ENCODE measurements at places on chromosomes 1 and 21.

GRCh38 chr1:72431810-72432209, 149.5 kb upstream of the NEGR1 start:
- DNase-seq = no peak

GRCh38 chr1:231721436-231721835, 94.8 kb downstream of the DISC1 start:
- no peak for DNase-seq

DNA sequence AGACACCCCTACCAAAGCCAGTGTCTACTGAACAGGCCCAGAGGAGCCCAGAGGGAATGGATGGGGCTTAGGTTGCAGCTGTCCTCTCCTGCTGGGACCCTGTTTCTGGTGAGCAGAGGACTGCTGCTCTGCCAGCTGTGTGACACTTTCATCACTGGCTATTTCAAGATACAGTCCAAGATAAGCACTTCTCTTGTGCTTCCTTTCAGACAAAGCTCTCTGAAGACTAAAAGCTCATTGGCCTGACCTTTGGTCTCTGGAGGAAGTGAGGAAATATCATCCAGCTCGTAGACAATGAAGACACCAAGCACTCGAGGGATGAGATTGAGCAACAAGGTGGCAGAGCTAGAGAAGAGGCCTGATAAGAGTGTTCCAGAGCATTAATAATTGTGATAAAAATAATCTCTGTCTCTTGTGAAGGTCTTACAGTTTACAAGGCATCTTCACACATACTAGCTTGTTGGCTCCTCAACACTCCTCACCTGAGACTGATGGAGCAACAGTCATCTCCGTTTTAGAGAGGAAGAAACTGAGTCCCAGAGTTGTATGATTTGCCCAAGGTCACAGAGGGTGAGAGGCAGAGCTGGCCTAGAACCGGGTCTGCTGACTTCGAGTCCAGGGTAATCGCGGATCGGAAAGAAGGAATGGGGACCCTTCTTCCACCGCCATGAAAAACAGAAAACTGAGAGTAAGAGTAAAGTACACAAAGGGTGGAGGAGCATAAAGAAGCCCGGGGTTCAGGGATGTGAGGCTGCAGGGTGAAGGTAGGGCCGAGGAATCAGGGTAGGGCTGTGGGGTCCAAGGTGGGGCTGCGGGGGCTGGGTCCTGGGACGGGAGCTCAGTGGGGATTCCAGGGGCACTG, 666 bp downstream of the PAFAH2 start:
- no peak for DNase-seq

GRCh38 chr1:40353082-40353481, 20.4 kb upstream of the SMAP2 start:
- DNase-seq = no peak

- DNase-seq = no peak
Observed at GRCh38 chr1:48908606-48909005, 131.9 kb upstream of the BEND5 start.

DNA sequence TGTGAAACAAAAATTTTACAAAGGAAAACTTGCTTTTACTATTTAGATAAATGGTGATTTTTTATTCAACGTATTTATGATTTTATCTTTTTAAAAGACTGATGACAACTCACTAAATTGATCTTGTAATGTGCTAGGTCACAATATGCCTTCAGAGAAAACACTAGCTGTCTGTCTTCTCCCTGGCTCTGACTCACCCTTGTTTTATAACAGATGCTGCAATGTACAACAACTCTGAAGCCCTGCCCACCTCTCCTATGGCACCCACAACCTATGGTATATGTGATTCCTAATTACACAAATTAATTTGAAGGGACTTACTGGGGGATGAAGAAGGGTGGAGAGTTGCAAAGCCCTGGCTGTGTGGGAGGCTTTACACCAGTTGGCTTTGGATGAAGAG, 24.7 kb upstream of the HSD17B7 start:
- DNase-seq = no peak

GRCh38 chr1:148373192-148373925, 109.7 kb downstream of the PPIAL4G start:
- DNase-seq = no peak

GRCh38 chr1:67963263-67963662, 87.2 kb downstream of the DIRAS3 start:
- DNase-seq = no peak

DNA sequence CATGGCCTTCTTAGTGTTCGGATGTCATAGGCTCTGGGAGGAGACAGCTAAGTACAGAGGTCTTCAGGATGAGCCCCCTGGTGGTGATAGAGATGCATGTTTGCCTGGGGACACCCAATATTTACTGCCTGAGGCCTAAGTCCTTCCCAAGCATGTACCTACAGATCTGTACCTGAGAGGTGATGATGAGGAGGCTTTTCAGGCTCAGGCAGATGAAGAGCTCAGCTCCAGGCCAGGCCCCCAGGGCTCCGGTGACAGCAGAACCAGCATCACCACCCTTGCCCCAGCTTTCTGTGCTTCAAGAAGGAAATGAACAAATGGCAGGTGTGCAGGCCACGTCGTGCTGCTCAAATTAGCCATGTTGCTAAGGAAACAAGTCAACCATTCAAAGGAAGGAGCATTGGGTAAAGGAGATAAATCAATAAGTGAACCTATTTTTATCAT, 21.1 kb downstream of the CACNA1E start:
- no peak for DNase-seq

DNA sequence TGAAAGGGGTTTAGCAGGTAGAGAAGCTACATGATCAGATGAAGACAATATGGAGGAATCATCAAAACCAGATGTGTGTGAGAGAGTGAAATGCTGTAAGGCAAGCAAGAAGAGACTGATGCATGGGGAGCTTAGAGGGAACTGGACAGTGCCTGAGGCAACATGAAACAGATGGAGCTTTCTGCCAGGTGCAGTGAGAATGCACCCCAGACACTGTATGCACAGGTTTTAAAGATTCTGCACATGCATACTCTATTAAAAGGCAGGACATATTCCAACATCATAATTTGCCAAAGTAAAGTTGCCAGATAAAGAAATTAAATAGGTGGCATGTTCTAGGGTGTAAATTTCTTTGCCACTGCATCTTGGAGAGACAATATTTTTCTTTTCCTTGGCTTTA, 200.1 kb downstream of the AMY1C start:
- no peak for DNase-seq

GRCh38 chr21:16418226-16418625, 688.4 kb downstream of the USP25 start:
- DNase-seq = no peak
